ENCODE measurements at places on chromosomes 11 and 22. TPM values are rescaled to one million over a fixed set of nuclear protein-coding genes. Genes with fewer than 3 reads are reported as not detected.

OR5P2 gene
- not detected for total RNA-seq

BAIAP2L2 gene
- total RNA-seq, result under 0.01 TPM

OR8D4 gene
- total RNA-seq, result not detected

RIMBP3C gene
- under 0.01 TPM for total RNA-seq

BIK gene
- total RNA-seq, result 1.1 TPM

XKR3 gene
- not detected for total RNA-seq

POGLUT3 gene
- 8.7 TPM for total RNA-seq

ACR gene
- 0.20 TPM for total RNA-seq

CD3G gene
- total RNA-seq, result not detected

PIH1D2 gene
- 0.40 TPM for total RNA-seq

CHCHD10 gene
- 5.7 TPM for total RNA-seq
